ENCODE measurements at places on chromosomes 7 and 10. TPM values are rescaled to one million over a fixed set of nuclear protein-coding genes. Genes with fewer than 3 reads are reported as not detected.

Gene GIMAP1
- 3.5 TPM for total RNA-seq

GRCh38 chr10:83959328-83959727 lies 180.0 kb upstream of the GHITM start:
- DNase-seq, result no peak

Gene EBF3
- total RNA-seq, result not detected

Gene ADAM8
- 176 TPM for total RNA-seq

Gene IL2RA
- 980 TPM for total RNA-seq

All from activated CD4-positive, alpha-beta T cell treated with anti-CD3 and anti-CD28 coated beads for 36 hours (primary cell).